ENCODE measurements at places on chromosomes 2 and 18. TPM values are rescaled to one million over a fixed set of nuclear protein-coding genes. Genes with fewer than 3 reads are reported as not detected.

MARCHF4 gene
- total RNA-seq = 0.29 TPM

CENPA gene
- 30.2 TPM for total RNA-seq

FBXO11 gene
- total RNA-seq = 25.7 TPM

FSIP2 gene
- total RNA-seq = under 0.01 TPM

LIMS3 gene
- not detected for total RNA-seq

CDH19 gene
- total RNA-seq = not detected

WBP1 gene
- total RNA-seq = 86.8 TPM

RAB6C gene
- not detected for total RNA-seq

POTEI gene
- 0.31 TPM for total RNA-seq

- peak; percentile 30 for DNase-seq
Observed at GRCh38 chr2:44130441-44130840, 38.2 kb upstream of the PPM1B start.

DNA sequence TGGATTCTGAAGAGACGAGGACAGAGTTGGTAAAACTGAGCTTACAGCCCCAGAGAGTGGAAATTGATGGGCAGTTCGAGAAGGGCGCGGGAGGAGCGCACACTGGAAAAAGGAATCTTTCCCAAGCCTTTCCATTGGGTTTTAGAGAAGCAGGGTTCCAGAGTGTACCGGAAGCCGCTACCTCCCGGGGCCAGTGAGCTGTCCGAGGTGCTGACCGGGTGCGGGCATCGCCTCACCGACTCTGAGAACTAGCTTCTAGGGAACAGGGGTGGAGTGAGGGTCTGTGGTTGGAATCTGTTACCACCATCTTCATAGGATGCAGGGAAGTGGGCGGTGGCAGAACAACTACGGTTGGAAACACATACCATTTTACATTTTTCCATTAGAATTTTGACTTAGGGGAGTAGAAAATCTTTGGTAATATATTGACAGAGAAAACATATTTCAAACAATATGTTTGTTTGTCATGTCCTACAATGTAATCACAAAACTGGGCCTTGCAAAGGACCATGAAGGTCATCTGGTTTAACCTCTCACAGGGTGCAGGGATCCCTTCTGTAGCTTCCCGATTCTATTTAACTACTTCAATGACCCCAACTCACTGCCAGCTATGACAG is 724 bp downstream of the NMS start:
- peak; percentile 15 for DNase-seq

DNA sequence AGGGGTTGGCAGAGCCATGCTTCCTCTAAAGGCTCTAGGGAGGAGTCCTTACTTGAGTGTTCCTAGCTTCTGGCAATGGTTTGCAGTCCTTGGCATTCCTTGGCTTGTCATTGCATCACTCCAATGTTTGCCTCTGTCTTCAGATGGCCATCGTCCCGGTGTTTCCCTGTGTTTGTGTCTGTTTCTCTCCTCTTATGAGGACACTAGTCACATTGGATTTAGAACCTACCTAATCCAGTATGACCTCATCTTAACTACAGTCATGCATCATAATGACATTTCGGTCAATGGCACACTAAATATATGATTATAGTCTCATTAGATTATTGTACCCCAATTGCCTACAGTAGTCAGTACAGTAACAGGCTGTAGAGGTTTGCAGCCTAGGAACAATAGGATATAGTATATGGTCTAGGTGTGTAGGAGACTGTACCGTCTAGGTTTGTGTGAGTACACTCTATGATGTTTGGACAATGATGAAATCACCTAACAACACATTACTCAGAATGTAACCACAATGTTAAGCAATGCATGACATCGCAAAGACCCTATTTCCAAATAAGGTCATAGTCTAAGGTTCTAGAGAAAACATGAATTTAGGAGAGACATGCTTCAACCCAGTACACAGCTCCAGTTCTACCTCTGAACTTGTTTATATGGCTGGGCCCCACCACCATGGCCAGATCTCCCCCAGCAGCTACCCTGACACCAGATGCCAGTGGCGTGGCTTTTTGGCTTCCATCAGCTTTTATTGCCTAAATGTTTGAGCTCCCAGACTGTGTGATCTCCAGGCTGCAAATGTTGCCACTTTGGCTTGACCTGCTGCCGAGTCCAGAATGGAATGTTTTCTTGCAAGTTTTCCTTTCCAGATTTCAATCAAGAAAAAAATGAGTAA is 22.1 kb downstream of the SRD5A2 start:
- peak; percentile 72 for DNase-seq

DNA sequence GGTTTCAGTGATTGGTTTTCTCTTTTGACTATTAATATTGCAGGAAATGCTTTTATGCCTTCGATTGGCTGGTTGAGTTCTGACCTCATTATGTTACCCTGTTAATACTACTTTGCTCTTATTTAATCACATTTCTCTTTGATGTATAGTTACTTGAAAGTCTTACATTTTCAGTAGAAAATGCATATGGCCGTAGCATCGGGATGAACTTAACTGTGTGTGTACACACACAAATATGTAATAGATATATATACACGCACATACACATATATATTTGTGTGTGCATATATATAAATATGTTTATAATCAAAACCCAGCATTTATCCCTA is 1.6 kb downstream of the EPC2 start:
- DNase-seq = no peak

DNA sequence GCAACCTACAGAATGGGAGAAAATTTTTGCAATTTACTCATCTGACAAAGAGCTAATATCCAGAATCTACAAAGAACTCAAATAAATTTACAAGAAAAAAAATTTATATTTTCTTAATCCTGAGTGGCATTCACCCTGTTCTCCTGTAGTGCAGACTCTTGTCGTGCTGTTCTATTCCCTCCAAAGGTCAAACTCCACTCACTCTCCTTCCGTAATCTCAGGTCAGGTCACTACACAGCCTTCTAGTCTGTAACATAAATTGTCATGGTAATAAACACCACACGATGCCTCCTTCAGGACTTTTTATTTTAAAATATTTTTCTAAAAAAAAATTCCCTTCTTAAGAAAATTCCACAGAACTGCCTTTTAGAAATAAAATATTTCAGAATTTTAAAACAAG is 417.9 kb upstream of the GCFC2 start:
- DNase-seq = no peak

GRCh38 chr2:129801575-129801974 is 177.9 kb upstream of the RAB6C start:
- DNase-seq = no peak

DNA sequence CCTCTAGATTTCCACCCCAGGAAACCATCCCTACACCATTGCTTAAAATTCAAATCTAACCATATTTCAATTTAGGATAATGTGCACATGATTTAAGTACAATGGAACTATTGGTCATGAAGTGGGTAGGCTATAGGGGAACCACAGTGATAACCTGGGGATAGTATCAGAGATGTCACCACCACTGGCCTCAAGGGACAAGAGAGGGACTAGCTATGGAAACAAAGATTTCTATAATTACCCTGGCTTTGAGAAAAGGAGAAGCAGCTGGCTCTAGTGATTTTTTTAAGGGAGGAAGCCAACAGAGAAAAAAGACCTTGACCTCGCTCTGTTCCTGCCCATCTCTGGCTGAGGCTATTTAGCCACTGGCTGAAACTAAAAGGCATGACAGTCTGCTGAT is 132.0 kb downstream of the MEP1B start:
- no peak for DNase-seq

DNA sequence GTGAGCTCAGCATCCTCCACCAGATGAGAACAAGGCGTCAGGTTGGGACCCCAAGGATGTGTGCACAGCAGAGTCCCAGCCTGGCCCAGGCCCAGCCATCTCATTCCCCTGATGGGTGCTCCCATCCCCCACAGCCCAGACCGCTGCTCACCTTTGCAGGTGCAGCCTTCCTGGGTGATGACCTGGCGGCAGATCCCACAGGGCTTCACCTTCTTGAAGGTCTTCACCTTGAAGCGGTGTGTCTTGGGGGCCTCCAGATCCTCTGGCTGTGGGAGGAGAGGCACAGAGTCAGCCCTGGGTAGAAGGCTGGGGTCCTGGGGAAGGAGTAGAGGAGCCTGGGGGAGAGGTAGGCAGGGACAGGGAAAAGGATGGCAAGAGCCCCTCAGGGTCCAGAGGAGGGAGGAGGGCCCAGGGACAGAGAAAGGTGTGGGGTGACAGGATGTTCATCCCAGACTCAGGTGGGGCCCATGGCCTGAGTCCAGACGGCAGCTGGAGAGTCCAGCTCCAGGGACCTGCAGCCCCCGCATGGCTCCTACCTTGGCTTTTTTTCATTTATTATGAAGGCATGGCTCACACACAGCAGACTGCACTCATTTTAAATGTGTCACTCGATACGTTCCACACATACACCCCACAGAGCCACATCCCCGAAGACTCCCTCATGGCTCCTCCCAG is 11.9 kb downstream of the TNS1 start:
- DNase-seq = no peak

DNA sequence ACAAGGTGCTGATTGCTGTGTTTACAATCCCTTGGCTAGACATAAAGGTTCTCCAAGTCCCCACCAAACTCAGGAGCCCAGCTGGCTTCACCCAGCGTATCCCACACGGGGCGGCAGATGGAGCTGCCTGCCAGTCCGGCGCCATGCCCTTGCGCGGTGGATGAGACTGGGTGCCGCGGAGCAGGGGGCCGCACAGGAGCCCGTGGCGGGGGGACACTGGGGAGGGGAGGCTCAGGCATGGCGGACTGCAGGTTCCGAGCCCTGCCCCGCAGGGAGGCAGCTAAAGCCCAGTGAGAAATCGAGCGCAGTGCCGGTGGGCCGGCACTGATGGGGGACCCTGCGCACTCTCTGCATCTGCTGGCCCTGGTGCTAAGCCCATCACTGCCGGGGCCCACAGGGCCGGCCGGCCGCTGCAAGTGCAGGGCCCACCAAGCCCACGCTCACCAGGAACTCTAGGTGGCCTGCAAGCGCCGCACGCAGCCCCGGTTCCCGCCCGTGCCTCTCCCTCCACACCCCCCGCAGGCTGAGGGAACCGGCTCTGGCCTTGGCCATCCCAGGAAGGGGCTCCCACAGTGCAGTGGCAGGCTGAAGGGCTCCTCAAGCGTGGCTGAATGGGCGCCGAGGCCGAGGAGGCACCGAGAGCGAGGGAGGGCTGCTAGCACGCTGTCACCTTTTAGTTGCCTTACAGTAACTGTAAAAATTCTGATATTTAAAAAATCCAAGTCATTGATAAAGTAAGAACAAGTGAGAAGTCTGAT is 930.0 kb upstream of the FSHR start:
- no peak for DNase-seq

- no peak for DNase-seq
Observed at GRCh38 chr2:65870826-65871225, 438.4 kb upstream of the SPRED2 start.

DNA sequence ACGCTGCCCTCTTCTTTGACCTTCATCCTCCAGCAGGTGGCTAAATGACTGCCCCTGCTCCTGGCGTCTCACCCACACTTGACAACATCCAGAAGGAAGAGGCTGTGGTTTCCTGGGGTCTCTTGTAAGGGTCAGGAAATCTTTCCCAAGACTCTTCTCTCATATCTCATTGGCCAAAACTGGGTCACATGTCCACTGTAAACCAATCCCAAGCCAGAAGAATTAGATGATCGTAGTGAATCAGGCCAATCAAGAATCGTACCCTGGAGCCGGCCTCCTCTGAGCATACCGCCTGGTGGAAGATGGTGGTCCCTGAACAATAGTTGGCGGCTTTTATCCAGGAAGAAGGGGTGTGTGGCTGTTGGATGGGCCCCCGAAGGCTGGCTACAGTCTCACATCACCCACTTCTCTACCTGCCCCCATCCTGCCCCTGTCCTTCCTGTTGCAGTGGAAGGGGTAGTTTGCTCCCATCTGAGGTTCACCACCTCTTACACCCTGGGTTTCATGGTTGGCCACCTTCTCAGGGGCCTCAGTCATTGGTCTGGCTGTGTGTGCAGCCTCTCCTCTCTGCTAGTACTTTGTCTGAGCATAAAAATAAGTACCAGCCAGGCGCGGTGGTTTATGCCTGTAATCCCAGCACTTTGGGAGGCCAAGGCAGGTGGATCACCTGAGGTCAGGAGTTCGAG is 3.8 kb downstream of the SAG start:
- no peak for DNase-seq

- no peak for DNase-seq
Observed at GRCh38 chr18:78517328-78517727, 462.3 kb upstream of the SALL3 start.

DNA sequence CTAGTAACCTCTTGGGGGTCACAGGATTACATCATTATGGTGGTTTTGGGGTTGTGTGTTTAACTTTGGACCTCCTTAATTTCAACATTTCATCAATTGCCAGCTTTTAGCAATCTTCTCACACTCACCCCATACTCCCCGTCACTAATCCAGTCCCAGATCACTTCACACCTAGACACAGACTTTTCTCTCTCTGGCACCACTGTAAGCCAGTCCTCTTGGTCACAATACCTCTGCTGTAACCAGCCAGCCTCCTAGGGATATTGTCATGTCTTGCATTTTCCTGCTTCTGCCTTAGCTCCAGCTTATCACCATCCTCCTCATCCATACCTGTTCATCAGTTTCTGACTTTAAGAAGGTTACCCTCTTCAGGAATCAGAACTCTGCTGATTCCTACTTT is 1.6 kb upstream of the STK17B start:
- no peak for DNase-seq

GRCh38 chr2:170313992-170314348 is 136.0 kb downstream of the MYO3B start:
- DNase-seq = no peak

GRCh38 chr18:35334821-35335220 is 9.4 kb downstream of the ZNF24 start:
- no peak for DNase-seq

DNA sequence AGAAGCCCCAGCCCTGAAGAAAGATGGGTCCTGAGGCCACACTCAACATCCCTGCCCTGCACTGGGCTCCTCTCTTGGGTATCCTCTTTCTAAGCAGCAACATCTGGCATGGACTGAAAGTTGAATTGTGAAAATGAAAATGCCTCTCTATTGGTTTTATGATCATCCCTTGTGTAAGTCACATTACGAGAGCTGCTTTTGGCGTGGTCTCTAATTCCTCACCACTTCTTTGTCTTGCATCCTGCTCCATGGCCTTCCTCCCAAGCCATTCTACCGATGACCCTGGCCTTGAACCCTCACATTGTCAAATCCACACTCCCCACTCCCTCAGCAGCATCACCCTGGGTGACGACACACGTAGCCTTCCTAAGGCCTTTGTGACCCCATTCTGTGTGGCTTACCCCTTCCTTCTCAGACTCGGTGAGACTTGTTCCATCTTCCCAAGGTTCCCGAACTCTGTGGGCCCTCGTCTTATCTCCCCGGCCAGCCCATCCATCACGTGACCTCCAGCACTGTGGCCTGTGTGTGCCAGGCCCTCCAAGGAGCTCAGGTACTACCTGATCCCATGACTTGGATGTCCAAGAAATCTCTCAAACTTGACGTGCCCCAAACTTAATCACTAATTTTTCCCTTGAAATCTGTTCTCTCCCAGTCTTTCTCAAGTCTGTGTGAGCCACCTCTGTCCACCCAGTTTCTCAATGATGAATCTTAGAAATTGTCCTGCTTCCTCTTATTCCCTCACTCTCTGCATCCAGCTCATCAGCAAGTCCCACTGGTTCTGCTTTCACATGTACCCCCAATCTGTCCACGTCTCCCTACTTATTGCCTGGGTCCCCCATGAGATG is 194.7 kb upstream of the HS6ST1 start:
- no peak for DNase-seq

GRCh38 chr2:151354807-151355206 is 2.6 kb upstream of the TNFAIP6 start:
- no peak for DNase-seq

- DNase-seq = peak; percentile 34
Observed at GRCh38 chr2:74250189-74250631, 51.8 kb downstream of the MTHFD2 start.

- no peak for DNase-seq
Observed at GRCh38 chr2:30230497-30231211, 680 bp upstream of the LBH start.
